ENCODE measurements at places on chromosomes 12 and 14.

- DNase-seq = no peak
Observed at GRCh38 chr12:28759333-28759732, 389.7 kb upstream of the FAR2 start.

GRCh38 chr12:108115123-108116121 lies 13.7 kb upstream of the WSCD2 start:
- DNase-seq = no peak

- no peak for DNase-seq
Observed at GRCh38 chr14:64581363-64581762, 31.6 kb downstream of the PPP1R36 start.

- DNase-seq = no peak
Observed at GRCh38 chr14:45251912-45252311, 1.1 kb downstream of the MIS18BP1 start.

DNA sequence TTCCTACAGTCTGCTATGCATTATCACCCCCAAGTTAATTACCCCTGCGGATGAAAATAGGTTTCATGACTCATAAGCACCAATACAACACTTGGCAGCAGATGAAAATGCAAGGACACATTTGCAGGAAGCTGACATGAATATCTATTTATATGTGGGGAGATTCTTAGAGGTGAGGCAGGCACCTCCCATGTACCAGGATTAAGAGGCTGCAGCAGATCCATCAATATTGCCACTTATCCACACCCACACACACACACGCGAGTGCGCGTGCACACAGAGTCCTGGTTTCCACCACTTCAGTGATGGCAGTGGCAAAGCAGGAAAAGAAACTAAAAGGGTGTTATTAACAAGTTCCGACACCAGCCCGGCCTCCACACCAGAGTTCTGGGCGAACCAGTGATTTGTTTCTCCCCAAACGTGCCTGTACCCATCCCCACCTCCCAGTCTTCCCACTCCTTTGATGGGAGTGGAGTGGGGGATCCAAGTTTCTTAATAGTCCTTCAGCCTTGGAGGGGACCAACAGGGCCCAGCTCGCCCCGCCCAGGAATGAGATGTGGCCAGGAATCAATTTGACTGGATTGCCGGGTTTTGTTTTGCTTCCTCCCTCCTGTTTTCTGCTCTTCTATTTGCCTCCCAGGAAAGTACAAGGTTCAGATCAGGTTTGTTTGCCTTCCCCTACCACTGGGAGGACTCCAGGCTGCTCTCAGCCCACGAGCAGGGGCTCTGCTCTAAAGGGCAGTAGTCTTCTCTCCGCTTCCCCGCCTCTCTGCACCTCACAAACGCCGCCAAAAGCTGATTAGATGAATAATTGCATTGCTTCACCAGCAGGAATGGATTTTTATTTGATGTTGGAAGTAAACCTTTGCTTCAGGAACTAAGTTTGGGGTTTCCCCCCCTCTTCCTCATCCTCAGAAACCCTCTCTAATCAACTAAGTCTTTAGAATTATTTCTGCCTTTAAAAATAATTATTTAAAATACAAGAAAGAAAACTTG lies 5.2 kb downstream of the IRF2BPL start:
- DNase-seq = peak; percentile 94

- no peak for DNase-seq
Observed at GRCh38 chr14:45048385-45048784, 35.5 kb upstream of the PRPF39 start.

DNA sequence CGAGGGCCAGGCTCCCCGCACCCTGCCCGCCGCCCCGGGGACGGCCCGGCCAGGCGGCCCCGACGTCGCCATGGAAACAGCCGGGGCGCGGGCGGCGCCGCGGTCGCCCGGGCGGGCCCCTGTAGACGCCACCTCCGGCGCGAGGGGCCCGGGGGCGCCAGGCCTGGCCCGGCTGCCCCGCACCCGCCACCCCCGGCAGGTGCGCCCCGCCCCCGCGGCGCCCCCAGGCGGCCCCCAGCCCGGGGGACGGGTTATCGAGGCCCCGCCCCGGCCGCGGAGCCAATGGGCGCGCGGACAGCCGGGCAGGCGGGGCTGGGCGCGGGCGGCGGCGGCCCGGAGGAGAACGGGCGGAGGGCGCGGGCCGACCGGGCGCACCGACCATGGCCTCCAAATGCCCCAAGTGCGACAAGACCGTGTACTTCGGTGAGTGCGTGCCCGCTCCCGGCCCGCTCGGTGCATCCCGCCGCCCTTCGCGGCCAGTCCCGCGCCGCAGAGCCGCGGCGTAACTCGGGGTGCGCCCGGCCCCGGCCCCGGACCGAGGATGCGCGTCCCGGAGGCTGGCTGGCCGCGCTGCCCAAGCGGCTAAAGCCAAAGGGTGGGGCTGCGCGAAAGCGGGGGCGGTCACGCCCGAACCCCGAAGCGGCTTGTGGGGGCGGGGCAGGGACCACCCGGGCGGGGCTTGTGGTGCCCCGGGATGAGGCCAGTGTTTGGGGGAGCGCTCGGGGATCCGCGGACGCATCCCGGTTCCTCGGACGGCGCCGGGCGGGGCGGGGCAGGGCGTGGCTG lies at the start of gene CRIP2:
Gene CRIP2, plus strand, starts transcription at position 339 of the 786 bp plus-strand sequence. Its CDS starts 42 bp downstream, at position 381.
- DNase-seq = peak; percentile 94

- DNase-seq = no peak
Observed at GRCh38 chr14:90781344-90781761, 34.9 kb downstream of the TTC7B start.

GRCh38 chr14:67391268-67391667 lies 20.7 kb downstream of the PLEK2 start:
- DNase-seq = no peak

DNA sequence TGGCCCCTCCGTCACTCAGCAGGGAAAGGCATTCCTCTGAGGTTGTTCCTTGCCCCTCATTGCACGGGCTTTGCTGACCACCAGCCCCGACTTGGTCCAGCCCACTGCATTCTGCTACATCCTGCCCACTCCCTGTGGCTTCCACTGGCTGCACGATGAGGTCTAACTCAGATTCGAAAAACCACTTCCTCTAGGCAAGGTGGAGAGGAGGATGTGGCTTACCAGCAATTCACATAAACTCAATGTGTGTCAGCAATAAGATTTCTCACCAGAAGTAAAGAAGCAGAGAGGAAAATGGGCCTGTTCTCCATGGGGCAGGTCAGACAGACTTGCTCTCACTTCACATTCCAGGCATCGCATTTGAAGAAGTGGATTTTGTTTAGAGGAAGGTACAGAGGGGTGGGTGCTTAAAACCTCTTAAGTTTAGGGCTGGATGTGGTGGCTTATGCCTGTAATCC lies 14.7 kb downstream of the GPR68 start:
- no peak for DNase-seq

GRCh38 chr12:132620113-132620898 lies 1.7 kb downstream of the P2RX2 start:
- DNase-seq = no peak

DNA sequence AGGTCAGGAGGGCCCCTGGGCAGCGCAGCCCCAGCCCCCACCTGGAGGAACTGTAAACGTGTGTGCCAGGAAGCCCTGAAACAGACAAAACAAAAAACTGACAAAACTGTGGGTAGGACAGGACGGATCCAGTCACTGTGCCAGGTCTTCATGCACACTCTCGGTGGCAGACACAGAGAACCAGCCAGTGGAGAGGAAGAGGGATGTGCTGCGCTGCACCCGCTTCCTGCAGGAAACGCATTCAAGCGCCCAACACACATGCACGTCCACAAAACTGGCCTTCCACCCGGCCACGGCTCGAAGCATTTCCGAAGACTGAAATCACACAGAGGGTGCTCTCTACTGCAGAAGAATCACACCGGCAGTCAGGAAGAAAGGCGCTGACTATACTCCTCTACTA lies 16.9 kb downstream of the BRF1 start:
- no peak for DNase-seq

- DNase-seq = no peak
Observed at GRCh38 chr14:101177301-101177971, 273.9 kb upstream of the RTL1 start.

GRCh38 chr14:58765843-58766242 lies 128.1 kb downstream of the DACT1 start:
- no peak for DNase-seq

DNA sequence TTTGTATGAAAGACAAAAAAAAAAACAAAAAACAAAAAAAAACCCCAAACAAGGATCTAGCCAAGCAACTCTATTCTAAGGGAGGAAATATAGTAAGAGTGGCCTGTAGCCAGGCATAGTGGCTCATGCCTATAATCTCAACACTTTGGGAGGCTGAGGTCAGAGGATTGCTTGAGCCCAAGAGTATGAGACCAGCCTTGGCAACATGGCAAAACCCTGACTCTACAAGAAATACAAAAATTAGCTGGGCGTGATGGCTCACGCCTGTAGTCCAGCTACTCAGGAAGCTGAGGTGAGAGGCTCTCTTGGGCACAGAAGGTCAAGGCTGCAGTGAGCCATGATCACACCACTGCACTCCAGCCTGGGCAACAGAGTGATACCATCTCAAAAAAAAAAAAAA lies 47.9 kb downstream of the TMEM117 start:
- no peak for DNase-seq

GRCh38 chr12:86710109-86710508 lies 453.9 kb upstream of the MGAT4C start:
- DNase-seq = no peak

DNA sequence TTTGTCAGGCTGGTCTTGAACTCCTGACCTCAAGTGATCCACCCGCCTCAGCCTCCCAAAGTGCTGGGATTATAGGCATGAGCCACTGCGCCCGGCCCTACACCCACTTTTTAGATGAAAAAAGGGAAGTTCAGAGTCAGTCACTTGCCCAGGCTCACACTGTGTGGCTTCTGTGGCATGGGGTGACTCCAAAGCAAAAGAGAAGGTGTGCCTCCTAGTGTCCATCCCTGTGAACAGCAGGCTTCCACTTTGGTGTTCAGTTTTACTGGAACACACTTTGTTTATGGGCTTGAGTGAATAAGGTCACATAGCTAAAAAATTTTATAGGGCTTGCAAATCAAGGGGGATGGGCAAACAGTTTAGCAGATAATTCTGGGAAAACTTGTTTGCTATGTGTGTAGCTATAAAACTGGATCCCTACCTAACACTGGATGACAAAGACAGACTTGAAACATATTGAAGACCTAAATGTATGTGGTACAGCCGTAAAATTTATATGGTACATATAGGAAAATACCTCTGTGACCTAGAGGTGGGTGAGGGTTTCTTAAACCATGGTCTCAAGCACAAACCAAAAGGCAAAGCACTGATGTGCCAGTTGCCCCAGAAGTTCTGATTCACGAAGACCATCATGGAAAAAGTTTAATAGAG lies 54.9 kb downstream of the EID3 start:
- peak; percentile 60 for DNase-seq
